ENCODE measurements at places on chromosomes 3 and 15. TPM values are rescaled to one million over a fixed set of nuclear protein-coding genes. Genes with fewer than 3 reads are reported as not detected.

The ZNF80 gene
- 5.5 TPM for total RNA-seq

The CMTM7 gene
- total RNA-seq: 42.6 TPM

The LRTM1 gene
- not detected for total RNA-seq

The CLDN18 gene
- total RNA-seq: not detected

The CCDC54 gene
- not detected for total RNA-seq

The CPB1 gene
- total RNA-seq: not detected

The MTFMT gene
- total RNA-seq: 22.8 TPM

The CLN6 gene
- 60.2 TPM for total RNA-seq

GRCh38 chr3:64303881-64304280 is 78.6 kb upstream of the PRICKLE2 start:
- no peak overlapping the region for H3K4me3 ChIP-seq
- no peaks in the 10 kb centered on the region for H3K27me3 ChIP-seq
- H3K36me3 ChIP-seq: no peaks in the 10 kb centered on the region
- no peak for DNase-seq

- DNase-seq: no peak
- H3K4me1 ChIP-seq: no peaks in the 10 kb centered on the region
- peaks cover 6% of the 10 kb centered on the region for H3K27me3 ChIP-seq
- H3K27ac ChIP-seq: no peak overlapping the region
- no peak overlapping the region for H3K4me3 ChIP-seq
- no peaks in the 10 kb centered on the region for H3K36me3 ChIP-seq
Measured at GRCh38 chr3:56131974-56132590, 336.2 kb downstream of the ERC2 start.

DNA sequence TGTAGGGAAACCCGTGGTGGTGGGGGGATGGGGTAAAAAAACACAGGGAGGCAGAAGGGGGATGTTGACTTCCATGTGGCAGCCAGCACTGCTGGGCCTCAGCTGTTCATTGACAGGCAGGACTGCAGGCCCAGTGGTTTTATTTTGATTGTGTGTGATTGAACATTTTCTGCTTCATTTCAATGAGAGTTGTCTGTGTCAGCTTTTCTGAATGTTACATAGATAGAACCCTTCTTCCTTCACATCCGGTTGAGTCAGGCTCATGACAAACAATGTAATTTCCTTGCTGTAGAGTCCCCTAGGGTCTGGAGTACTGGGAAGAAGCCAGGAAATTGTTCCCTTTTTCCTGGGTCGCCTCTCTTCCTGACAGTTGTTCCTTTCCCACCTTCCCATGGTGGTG is 8.2 kb upstream of the RPP25 start:
- H3K27ac ChIP-seq: no peak overlapping the region
- H3K36me3 ChIP-seq: no peaks in the 10 kb centered on the region
- H3K4me1 ChIP-seq: peaks cover 14% of the 10 kb centered on the region
- peaks cover 28% of the 10 kb centered on the region for H3K27me3 ChIP-seq
- no peak for DNase-seq
- no peak overlapping the region for H3K4me3 ChIP-seq

DNA sequence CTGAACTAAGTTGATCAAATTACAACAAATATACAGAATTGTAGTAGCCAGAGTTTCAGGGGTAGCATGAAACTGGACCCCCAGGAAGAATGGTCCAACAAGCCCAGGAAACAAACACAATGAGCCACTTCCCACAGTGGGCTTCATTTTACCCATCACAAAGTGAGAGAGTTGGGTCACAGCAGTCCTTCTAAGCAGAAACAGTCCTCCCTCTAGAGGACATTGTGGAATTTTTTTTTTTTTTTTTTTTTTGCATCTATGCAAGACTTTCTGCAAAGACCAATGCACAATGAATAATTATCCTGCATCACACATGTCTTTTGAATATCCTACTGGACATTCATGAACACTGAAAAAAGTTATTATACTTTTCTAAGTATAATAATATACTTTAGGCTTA is 73.8 kb upstream of the ATP13A5 start:
- H3K27ac ChIP-seq: no peak overlapping the region
- DNase-seq: no peak
- H3K36me3 ChIP-seq: no peaks in the 10 kb centered on the region
- no peak overlapping the region for H3K4me3 ChIP-seq

GRCh38 chr15:66405007-66405406 is 18.3 kb downstream of the MAP2K1 start:
- no peak for DNase-seq
- peaks cover 27% of the 10 kb centered on the region for H3K36me3 ChIP-seq
- H3K4me1 ChIP-seq: peaks cover 75% of the 10 kb centered on the region
- no peak overlapping the region for H3K27ac ChIP-seq
- H3K27me3 ChIP-seq: no peaks in the 10 kb centered on the region

- H3K4me3 ChIP-seq: no peak overlapping the region
- H3K27me3 ChIP-seq: no peaks in the 10 kb centered on the region
- no peaks in the 10 kb centered on the region for H3K4me1 ChIP-seq
- peaks cover 39% of the 10 kb centered on the region for H3K36me3 ChIP-seq
Measured at GRCh38 chr15:49306551-49306950, 116.5 kb upstream of the FGF7 start.

- H3K4me1 ChIP-seq: peaks cover 18% of the 10 kb centered on the region
- no peak for DNase-seq
- H3K27me3 ChIP-seq: no peaks in the 10 kb centered on the region
- H3K36me3 ChIP-seq: no peaks in the 10 kb centered on the region
- no peak overlapping the region for H3K4me3 ChIP-seq
- H3K27ac ChIP-seq: no peak overlapping the region
Measured at GRCh38 chr15:55661428-55661827, 73.3 kb upstream of the PYGO1 start.

- peaks cover 7% of the 10 kb centered on the region for H3K36me3 ChIP-seq
- no peaks in the 10 kb centered on the region for H3K4me1 ChIP-seq
- H3K27ac ChIP-seq: no peak overlapping the region
- H3K4me3 ChIP-seq: no peak overlapping the region
Measured at GRCh38 chr15:59158701-59159034, 48.0 kb upstream of the LDHAL6B start.

DNA sequence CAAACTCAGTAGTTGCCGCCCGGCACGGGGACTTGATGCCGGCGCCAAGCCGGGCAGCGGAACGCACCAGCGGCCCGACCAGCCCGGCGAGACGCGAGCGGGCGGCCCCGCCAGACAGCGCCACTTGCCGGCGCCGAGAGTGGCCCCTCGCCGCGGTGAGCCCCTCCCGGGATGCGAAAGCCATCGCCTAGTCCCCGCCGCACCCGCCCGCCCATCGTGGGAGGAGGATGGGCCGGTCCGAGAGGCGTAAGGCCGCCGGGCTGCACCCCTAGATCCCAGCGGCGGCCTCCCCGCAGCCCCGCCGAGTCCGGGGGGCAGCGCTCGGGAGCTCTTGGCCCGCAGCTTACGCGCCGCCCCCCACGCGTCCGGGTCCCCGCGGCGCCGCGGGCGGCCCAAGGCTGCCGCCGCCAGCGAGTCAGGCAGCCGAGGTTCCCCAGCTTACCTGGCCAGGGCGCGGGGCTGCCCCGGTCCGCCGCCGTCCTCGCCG is 609 bp downstream of the GOLGA8A start:
- peaks cover 28% of the 10 kb centered on the region for H3K4me1 ChIP-seq
- H3K27me3 ChIP-seq: peaks cover 13% of the 10 kb centered on the region
- peaks cover 30% of the 10 kb centered on the region for H3K36me3 ChIP-seq
- peak; percentile 73 for DNase-seq
- peak overlapping the region; percentile 84 for H3K4me3 ChIP-seq
- peak overlapping the region; percentile 77 for H3K27ac ChIP-seq

DNA sequence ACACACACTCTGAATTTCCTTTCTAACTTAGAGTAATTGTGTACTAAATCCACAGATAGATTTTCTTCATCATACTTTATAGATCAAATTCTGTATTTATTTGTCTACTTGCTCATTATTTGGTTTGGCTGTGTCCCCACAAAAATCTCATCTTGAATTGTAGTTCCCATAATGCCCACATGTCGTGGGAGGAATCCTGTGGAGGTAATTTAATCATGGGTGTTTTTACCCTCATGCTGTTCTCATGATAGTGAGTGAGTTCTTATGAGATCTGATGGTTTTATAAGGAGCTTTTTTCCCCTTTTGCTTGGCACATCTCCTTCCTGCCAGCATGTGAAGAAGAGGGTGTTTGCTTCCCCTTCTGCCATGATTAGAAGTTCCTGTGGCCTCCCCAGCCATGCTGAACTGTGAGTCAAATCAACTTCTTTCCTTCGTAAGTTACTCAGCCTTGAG is 198.3 kb upstream of the TGFBR2 start:
- H3K36me3 ChIP-seq: peaks cover 5% of the 10 kb centered on the region
- DNase-seq: no peak
- no peak overlapping the region for H3K4me3 ChIP-seq
- no peaks in the 10 kb centered on the region for H3K4me1 ChIP-seq
- H3K27me3 ChIP-seq: no peaks in the 10 kb centered on the region
- H3K27ac ChIP-seq: no peak overlapping the region

GRCh38 chr3:134482622-134483021 is 3.2 kb downstream of the ANAPC13 start:
- H3K36me3 ChIP-seq: peaks cover 23% of the 10 kb centered on the region
- H3K27ac ChIP-seq: no peak overlapping the region
- H3K27me3 ChIP-seq: no peaks in the 10 kb centered on the region
- no peak overlapping the region for H3K4me3 ChIP-seq
- no peak for DNase-seq

- H3K27ac ChIP-seq: no peak overlapping the region
- peaks cover 3% of the 10 kb centered on the region for H3K4me1 ChIP-seq
- no peaks in the 10 kb centered on the region for H3K27me3 ChIP-seq
- no peak overlapping the region for H3K4me3 ChIP-seq
- H3K36me3 ChIP-seq: no peaks in the 10 kb centered on the region
Measured at GRCh38 chr3:126782536-126782935, 78.5 kb downstream of the CHCHD6 start.

DNA sequence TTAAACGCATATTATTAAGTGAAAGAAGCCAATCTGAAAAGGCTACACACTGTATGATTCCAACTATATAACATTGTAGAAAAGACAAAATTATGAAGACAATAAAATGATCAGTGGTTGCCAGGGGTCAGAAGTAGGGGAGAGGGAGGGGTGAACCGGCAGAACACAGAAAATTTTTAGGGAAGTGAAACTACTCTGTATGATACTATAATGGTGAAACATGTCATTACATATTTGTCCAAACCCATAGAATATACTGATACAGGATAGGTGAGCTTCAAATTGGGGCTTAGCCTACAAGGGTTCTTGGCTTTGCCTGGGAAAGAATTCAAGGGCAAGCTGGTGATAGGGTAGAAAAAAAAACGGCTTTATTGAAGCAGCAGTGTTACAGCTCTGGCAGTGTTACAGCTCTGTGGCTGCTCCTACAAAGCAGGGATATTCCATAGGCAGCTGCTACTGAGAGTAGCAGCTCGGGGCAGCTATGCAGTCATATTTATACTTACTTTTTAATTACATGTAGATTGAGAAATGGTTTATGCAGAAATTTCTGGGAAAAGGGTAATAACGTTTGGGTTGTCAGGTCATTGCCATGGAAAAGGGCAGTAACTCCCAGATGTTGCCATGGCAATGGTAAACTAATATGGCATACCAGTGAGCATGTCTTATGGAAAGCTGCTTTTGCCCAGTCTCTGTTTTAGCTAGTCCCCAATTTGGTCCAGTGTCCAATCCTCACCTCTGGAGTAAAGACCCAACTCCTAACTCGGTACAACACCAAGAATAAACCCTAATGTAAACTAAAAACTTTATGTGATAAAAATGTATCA is 125.1 kb upstream of the SLC25A36 start:
- DNase-seq: no peak
- H3K36me3 ChIP-seq: no peaks in the 10 kb centered on the region
- H3K4me3 ChIP-seq: no peak overlapping the region
- H3K27ac ChIP-seq: no peak overlapping the region
- H3K4me1 ChIP-seq: no peaks in the 10 kb centered on the region
- no peaks in the 10 kb centered on the region for H3K27me3 ChIP-seq

GRCh38 chr3:196323016-196323415 is 5.0 kb upstream of the DYNLT2B start:
- H3K36me3 ChIP-seq: peaks cover under 1% of the 10 kb centered on the region
- H3K4me3 ChIP-seq: no peak overlapping the region
- peaks cover 6% of the 10 kb centered on the region for H3K4me1 ChIP-seq
- H3K27ac ChIP-seq: no peak overlapping the region
- peaks cover 5% of the 10 kb centered on the region for H3K27me3 ChIP-seq

GRCh38 chr15:80384432-80384831 is 19.8 kb upstream of the ARNT2 start:
- no peaks in the 10 kb centered on the region for H3K36me3 ChIP-seq
- no peak for DNase-seq
- H3K27me3 ChIP-seq: peaks cover 5% of the 10 kb centered on the region
- no peak overlapping the region for H3K4me3 ChIP-seq

- DNase-seq: no peak
- H3K4me3 ChIP-seq: no peak overlapping the region
- H3K27ac ChIP-seq: peak overlapping the region; percentile 75
- no peaks in the 10 kb centered on the region for H3K27me3 ChIP-seq
- H3K4me1 ChIP-seq: peaks cover 25% of the 10 kb centered on the region
Measured at GRCh38 chr3:123584284-123584987, 417 bp downstream of the HACD2 start.
